ENCODE measurements at places on chromosomes 3 and 15. TPM values are rescaled to one million over a fixed set of nuclear protein-coding genes. Genes with fewer than 3 reads are reported as not detected.

The SOX2 gene
- total RNA-seq = under 0.01 TPM

The CHRM5 gene
- total RNA-seq = not detected

The FILIP1L gene
- 29.2 TPM for total RNA-seq

The ZNF592 gene
- 6.3 TPM for total RNA-seq

The ZBTB20 gene
- 23.5 TPM for total RNA-seq
